Omental fat pad (tissue), 4 donors: ENCODE measurements at places on chromosomes 12 and 14. TPM values are rescaled to one million over a fixed set of nuclear protein-coding genes. Genes with fewer than 3 reads are reported as not detected.

DNA sequence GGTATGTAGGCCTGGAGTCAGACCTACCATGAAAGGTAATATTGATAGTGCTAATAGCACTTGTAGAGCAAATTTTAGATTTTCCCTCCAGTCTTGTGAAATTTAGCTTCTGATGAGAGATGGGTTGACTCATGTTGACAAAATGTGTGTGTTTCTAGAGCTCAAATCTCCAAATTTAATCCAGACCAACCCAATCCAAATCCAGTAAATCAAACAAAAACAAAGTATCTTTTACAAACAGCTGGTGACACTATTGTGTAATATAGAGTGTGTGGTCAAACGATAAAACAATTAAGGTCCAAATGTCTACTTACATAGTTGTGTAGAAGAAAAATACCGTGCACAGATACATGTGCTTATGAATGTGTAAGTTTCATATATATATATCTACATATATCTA, 63.4 kb upstream of the KITLG start:
- DNase-seq: no peak

DNA sequence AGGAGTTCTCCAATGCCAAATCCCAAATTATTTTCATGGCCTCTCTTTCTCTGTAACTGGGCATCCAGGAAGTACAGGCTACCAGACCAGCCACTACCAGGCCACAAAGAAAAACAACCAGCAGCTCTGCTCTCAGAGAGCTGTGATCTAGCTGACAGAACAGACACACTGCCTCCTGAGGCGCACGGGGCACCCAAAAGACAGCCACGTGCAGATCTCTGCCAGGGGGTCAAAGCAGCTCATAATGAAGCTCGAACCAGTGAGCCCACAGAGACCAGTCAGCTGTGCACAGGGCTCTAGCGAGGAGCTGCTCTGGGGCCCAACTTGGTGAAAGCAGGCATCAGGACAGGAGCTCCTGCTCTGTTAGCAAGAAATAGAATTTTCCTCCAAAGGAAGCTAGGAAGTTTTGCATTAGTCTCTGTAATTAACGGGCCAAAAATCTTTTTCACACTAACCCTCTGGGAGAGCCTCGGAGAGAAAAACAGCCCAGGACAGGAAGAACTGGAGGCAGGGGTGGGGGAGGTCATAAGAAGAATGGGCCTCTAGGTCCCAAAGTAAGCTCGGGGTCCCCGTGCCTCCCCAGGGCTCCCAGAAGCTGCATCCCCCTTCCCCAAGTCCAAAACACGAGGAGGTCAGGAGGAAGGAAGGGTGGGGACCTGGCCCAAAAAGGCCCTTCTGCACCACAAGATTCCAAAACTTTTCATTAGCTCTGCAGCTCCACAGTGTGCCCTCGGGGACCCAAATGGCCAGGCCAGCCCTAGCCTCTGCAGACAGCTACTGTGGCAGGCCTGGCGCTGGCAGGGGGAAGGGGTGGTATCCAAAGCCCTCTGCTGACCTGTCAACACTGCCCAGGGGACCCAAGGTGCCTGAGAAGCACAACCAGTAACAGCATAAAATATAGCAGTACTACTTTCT, 30.2 kb downstream of the ACTN1 start:
- no peak for DNase-seq

The HEATR5A gene
- total RNA-seq: 41.8 TPM

The SYNDIG1L gene
- total RNA-seq: 0.28 TPM

GRCh38 chr12:31362759-31363415, 36.9 kb upstream of the SINHCAF start:
- no peak for DNase-seq

GRCh38 chr14:33271216-33271615, 332.5 kb downstream of the NPAS3 start:
- DNase-seq: no peak

DNA sequence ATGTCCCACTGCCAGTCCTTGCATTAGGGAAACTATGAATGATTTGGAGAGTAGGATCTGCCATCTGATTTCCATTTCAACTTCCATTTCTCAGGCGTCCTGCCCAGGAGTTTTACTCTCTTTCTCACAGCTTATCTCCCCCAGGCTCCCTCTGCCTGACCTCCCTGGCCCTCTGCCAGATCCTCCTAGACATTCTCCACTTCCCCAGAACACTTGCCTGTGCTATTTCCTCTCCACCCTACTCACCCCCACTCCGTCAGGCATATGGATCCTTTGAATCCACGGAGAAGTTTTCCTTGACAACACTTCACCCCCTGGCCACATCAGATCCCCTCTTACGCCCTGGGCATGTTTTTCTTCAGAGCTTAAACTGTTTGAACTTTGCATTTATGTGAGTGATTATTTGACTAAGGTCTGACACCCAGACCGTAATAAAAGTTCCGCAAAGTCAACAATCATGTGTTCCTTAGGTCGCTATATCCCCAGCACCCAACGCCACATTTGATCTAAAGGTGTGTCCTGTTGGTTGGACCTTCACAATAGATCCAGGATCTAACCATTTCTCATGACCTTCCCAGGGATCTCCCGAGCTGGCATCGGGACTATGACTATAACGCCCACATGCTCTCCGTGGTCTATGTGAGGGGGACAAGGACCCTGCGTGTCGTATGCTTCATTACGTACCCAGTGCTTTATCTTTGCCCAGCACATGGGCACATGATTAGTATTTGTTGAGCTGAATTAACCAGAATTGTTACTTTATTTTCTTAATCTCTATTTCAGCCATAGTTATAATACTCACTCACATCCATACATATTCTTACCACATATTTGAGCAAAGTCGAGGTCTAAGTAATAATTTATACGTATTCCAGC, 255.8 kb upstream of the FOXN3 start:
- no peak for DNase-seq
